AG04450 (cell line): ENCODE measurements at places on chromosomes 5 and 9.

- DNase-seq: no peak
Measured at GRCh38 chr5:57650360-57651069, 167.9 kb upstream of the ACTBL2 start.

DNA sequence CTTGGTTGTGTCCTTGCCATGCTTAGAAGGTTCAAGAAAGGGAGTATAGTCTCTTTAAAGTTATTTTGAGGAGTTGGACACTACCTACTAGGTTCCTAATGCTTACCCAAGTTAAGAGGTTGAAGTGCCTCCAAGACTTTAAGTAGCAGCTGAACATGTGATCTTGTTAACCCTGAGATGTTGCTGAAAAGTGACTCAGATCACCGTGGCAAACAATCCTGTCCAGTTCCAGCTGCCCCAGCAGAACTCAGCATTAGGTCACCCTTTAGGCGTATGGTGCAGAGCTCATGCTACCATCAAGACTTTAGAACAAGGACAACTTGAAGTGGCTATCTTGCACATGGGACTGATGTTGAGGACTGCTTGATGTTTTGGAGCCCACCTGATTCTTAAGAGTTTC is 22.5 kb downstream of the ZNF462 start:
- DNase-seq: peak; percentile 58

- DNase-seq: no peak
Measured at GRCh38 chr5:145180371-145180770, 654.8 kb downstream of the PRELID2 start.

- DNase-seq: no peak
Measured at GRCh38 chr9:2196757-2197156, 181.6 kb downstream of the SMARCA2 start.

- DNase-seq: no peak
Measured at GRCh38 chr9:104794070-104794469, 30.1 kb downstream of the NIPSNAP3B start.

DNA sequence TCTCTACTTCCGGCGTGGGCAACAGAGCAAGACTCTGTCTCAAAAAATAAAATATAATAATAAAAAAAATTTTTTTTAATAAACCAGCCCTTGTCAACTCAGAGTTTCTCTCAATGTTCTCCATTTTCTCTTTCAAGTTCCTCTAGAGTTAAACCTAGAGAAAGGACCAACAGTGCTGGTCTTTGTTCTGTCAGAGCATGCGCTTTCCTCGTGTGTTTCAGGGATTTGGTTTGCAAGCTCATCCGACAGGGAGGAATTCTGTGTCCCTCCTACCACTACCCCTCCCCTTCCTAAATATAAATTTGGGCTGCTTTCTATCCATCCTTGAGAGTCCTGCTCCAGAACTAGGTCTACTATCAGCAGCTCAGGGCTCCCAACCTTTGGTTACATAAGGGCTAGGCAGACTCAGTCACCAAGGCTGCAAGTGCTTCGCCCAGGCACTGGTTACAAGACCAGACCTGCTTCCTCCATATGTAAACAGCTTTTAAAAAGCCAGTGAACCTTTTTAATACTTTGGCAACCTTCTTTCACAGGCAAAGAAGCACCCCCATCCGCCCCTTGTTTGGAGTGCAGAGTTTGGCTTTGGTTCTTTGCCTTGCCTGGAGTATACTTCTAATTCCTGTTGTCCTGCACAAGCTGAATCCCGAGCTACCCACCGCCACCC is 13.5 kb downstream of the SETX start:
- DNase-seq: no peak

GRCh38 chr5:152305525-152305924 is 99.6 kb downstream of the NMUR2 start:
- DNase-seq: no peak

DNA sequence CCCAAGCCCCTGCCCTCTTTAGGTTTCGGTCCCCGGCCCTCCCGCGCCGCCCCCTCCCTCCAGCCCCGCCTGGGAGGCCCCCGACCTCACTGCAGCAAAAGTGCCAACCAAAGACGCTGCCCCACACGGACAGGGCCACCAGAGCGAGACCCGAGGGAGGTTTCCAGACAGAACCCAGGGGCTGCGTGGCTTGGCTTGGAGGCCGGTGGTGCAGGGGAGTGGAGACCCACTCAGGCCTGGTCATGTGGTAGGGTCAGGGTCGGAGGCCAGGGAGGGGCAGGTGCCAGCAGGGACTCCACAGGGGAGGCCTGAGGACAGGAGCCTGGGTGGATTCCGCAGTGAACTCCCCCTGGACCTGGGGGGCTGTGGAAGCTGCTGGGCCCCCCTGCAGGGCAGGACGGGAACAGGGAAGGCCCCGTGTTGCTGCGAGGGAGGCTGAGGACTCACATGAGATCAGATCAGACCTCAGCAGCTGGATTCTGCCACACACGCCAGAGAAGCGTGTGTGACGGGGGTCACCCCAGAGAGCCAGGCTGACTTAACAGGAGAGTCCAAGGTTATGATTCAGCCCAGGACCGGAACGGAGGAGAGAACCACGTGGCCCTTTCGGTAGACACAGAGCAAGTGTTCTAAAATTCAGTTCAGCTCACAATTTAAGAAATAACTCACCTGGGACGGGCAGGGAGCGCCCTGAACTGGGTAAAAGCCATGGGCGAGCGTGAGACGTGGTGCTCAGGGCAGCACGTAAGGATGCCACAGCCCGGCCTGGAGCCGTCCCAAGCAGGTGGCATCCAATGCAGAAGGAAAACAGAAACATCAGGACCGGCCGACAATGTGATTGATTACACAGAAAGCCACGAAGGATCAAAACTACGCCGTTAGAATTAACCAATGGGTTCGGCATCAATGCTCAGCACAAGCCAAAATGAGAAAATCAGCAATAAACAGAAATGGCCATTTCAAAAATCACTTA is 38.9 kb downstream of the EXD3 start:
- DNase-seq: peak; percentile 53

GRCh38 chr5:145667742-145668141 is 167.4 kb downstream of the PRELID2 start:
- DNase-seq: no peak

DNA sequence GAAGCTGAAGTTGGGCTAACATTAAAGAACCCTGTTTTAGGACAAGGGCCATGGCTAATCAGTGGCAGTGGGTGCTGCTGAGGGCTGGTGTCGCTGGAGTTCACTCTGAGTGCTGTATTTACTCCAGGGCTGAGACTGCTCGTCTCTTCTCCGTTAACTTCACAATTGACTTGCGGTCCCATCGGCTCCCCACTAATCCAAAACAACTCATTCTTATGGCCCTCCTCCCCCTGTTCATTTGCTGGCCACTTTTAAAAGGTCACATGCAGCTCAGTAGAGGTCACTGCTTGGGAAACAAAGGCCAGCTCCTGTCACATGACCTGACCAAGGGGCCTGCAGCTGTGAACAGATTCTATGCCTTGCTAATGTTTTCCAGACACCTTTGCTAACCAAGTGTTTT is 38.4 kb downstream of the PTCH1 start:
- DNase-seq: no peak

- DNase-seq: no peak
Measured at GRCh38 chr5:116908537-116908936, 333.9 kb upstream of the SEMA6A start.

GRCh38 chr5:90054612-90055011 is 354.9 kb downstream of the CETN3 start:
- DNase-seq: no peak

GRCh38 chr5:132471944-132472343 is 18.6 kb downstream of the IRF1 start:
- DNase-seq: no peak

GRCh38 chr9:86550401-86550800 is 196.2 kb upstream of the TUT7 start:
- DNase-seq: no peak

DNA sequence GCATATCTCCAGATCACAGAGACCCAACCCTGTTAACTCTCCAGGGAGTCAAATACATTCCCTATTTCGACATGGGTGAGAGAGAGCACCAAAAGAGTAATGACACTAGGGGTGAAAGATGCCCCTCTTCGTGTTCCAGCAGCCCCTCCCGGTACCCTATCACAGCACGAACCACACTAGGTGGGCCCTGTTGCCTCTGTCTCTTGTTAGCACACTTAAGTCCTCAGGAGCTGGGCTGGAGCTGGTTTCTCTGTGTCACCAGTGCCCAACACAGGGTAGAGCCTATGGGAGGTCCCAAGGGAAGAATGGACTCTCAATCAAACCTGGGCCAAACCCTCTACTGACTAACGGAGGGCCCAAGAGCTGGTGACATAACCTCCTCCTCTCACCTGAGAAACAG is 1.2 kb downstream of the CDK20 start:
- no peak for DNase-seq

GRCh38 chr5:179343719-179344430 is 1.4 kb downstream of the ADAMTS2 start:
- DNase-seq: no peak

- no peak for DNase-seq
Measured at GRCh38 chr9:30075451-30076199, 2308.8 kb upstream of the ACO1 start.

GRCh38 chr9:108545436-108545835 is 310.4 kb downstream of the ACTL7B start:
- DNase-seq: no peak

GRCh38 chr5:14816999-14817761 is 54.4 kb downstream of the ANKH start:
- DNase-seq: peak; percentile 44

- DNase-seq: no peak
Measured at GRCh38 chr5:147586221-147586620, 76.4 kb upstream of the DPYSL3 start.

DNA sequence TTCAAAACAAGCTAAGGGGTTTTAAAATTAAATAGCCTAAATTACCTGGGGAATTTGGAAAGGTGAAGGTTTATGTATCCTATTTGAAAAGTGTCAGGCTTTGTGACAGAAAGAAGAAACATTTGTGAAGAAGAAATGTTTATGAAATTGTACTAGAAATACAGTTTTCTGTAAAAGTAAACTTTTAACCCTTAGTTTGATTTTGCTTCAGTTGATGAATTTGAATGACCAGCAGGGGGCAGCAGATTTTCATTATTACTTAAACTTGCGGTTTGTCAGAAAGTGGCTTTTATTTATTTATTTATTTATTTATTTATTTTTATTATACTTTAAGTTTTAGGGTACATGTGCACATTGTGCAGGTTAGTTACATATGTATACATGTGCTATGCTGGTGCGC is 58.1 kb downstream of the NNT start:
- DNase-seq: no peak

DNA sequence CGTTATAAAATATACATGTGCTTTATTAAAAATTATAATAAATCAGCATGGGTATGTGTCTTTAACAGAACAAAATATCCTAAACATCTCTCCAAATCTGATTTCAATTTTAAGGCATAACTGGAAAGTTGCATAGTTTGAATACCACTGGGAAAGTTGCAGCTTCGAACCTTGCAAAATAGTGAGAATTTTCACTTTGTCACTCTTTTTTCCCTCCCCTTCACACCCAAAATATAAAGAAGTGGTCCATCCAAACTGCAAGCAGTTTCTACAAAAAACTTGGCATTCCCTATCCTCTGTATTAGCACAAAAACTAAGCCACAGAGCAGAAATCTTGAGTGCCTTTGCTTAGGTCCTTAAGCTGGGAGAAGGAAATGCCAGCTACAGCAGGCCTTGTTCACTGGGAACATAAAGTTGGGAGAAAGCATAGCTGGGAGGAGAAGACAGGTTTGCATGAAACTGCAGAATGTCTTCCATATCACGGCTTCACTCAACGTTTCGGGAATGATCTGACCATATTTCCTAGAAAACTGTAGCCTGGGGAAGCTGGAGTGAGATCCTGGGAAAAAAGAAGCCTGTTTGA is 400.3 kb downstream of the EBF1 start:
- no peak for DNase-seq

- no peak for DNase-seq
Measured at GRCh38 chr9:123119566-123119965, 86.1 kb downstream of the GPR21 start.

- DNase-seq: no peak
Measured at GRCh38 chr9:82404881-82405280, 416.3 kb downstream of the SPATA31D1 start.

GRCh38 chr5:125536582-125536981 is 790.1 kb upstream of the ZNF608 start:
- DNase-seq: no peak

- DNase-seq: no peak
Measured at GRCh38 chr9:125807079-125807478, 59.9 kb downstream of the PBX3 start.

- DNase-seq: no peak
Measured at GRCh38 chr9:83706676-83707517, 861 bp downstream of the UBQLN1 start.

DNA sequence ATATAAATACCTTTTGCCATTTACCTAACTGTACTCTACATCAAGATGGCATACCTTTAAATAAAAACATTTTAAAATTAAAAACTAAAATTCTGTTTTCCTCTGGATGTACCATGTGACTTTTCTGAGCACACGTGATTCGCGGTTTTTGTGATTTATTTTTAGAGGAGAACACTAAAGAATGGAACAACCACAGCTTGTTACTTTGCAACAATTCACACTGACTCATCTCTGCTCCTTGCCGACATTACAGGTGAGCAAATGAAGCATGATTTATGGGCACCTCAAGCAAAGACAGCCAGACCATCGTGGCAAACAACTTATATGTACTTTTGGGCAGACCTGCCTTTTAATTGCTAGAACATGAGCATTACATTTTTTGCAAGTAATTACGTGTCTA is 61.3 kb downstream of the GDA start:
- no peak for DNase-seq

- no peak for DNase-seq
Measured at GRCh38 chr9:129272348-129273025, 94.4 kb upstream of the IER5L start.
